Activated T-cell treated with anti-CD3 and anti-CD28 coated beads, Interleukin-2, amount 50 U/mL, for 72 hours (primary cell): ENCODE measurements at places on chromosomes 1 and 21.

DNA sequence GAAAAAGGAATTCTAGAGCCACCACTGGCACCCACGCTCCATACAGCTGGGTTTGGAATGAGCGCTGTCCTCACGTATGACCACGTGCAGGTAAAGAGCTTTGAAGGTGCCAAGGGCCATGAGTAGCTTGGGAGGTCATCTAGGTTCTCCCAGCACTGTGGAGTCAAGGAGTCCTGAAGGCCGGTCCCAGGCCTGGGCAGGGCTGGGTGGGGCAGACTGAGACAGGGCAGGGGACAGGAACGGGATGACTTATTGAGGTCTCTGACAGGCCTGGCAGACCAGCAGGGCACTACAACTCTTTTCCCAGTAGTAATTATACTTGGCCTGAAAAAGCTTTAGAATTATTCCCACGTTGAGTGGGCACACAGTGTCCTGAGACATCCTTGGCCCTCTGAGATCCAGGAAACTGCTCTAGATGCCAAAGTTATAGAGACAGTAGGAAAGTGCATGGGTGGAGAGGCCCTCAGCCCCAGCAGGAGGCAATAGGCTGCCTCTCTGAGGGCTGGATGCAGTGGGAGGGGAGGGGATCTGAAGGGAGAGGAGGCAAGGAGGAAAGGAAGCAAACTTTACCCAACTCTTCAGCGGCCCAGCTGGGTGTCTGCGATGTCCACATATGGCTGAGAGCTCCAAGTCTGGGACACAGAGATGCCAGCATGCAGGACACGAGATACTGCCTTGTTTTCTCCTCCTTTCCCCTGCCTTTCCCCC, 1.8 kb upstream of the CDA start:
- no peak for DNase-seq

GRCh38 chr1:82503822-82504221, 703.1 kb downstream of the ADGRL2 start:
- DNase-seq: no peak

DNA sequence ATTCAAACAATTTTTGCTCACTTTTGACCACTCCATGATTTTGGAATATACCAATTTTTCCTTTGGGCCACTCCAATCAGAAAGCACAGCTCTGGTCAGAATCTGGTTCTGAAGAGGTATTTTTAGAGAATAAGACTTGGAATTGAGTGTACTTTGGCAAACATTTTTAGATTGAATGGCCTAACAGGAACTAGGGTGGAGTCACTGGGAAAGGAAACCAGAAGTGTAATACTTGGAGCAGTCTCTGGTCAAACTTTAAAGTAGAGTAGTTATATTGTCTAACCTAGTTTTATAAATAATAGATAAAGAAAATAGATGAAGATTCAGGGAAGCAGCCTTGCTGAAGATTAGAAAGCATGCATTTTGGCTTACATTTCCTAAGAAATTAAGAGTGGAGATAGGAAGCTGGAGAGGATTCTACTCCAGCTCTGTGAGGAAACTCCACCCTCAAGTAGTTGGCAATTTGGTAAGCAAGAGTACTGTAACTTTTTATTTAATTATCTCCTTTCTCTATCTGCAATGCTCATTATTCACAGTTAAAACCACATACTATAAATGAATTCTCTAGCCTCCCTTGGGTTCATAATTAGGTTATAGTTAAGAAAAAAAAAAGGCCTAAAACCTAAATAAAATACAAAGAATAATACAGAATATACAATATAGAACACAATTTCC, 15.8 kb downstream of the STIL start:
- DNase-seq: no peak

DNA sequence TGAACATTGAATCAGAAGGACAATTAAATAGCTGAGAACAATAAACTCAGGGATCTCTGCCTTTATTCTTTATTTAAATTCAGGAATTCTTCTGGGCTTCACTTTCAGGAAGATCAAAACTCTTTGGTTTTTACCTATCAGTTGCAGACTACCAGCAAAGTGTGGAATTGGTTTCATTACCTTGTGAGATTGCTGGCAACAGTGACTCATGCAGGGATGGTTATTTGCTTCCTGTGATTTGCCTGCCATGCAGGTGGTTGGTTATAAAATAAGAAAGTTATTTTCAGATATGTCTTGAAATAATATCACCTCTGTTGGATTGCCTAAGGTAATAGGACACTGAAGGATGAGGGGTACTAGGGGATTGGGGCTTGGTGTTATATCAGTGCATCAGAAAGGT, 204.6 kb downstream of the PTBP2 start:
- no peak for DNase-seq

GRCh38 chr21:25457411-25457810, 149.9 kb downstream of the MRPL39 start:
- DNase-seq: no peak

GRCh38 chr1:12186679-12186985, 19.8 kb downstream of the TNFRSF1B start:
- DNase-seq: no peak

- no peak for DNase-seq
Measured at GRCh38 chr1:209319057-209319432, 264.5 kb upstream of the CAMK1G start.
